Esophagus muscularis mucosa (tissue), 4 donors: ENCODE measurements at places on chromosomes 6 and 20. TPM values are rescaled to one million over a fixed set of nuclear protein-coding genes. Genes with fewer than 3 reads are reported as not detected.

Gene SOX18
- total RNA-seq: 5.6 TPM

Gene SCGN
- 1.6 TPM for total RNA-seq

Gene CRIP3
- not detected for total RNA-seq

Gene BPIFA1
- total RNA-seq: not detected

Gene NAA20
- 35.1 TPM for total RNA-seq

Gene SIRPD
- total RNA-seq: not detected

Gene DPPA5
- total RNA-seq: not detected

Gene BPIFB2
- not detected for total RNA-seq

Gene RBPJL
- total RNA-seq: not detected

Gene APCDD1L
- total RNA-seq: 0.33 TPM

Gene ADGB
- not detected for total RNA-seq

Gene PRKN
- total RNA-seq: 9.6 TPM

Gene PLCB1
- total RNA-seq: 115 TPM

Gene NOX3
- not detected for total RNA-seq

Gene ID4
- total RNA-seq: 64.6 TPM

Gene COL9A3
- 22.4 TPM for total RNA-seq

Gene EBF4
- total RNA-seq: 29.8 TPM

Gene TMEM200A
- 0.42 TPM for total RNA-seq

Gene SNAP25
- total RNA-seq: 4.2 TPM
